ENCODE measurements at places on chromosomes 13 and 19.

DNA sequence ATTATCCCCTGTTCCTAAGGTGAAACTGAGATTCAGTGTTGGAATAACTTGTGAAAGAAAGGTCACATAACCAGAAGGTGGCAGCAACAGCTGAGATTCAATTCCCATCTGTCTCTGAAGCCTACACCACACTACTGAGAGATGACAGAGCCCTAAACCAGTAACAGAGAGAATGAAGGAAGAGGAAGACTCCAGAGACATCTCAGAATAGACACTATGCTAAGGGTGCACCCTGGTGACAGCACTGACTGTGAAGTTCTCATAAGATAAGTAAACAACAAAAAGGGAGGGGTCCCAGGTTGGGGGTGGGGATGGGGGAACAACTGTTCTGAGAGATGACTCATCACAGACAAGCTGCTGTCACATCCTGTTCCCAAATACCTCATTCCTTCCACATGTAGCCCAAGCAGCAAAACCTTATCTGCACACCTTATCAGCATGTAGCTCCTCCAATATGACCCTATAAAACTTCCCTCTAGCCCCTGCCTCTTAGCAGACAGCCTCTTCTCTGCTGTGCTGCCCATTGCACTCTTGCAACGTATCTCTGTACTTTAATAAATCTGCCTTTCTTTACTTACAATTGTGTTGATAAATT is 46.5 kb downstream of the UTP14C start:
- no peak for DNase-seq

GRCh38 chr19:42424712-42425131 is 2.5 kb downstream of the LIPE start:
- DNase-seq, result no peak

GRCh38 chr13:30496147-30496546 is 30.4 kb upstream of the HMGB1 start:
- no peak for DNase-seq

DNA sequence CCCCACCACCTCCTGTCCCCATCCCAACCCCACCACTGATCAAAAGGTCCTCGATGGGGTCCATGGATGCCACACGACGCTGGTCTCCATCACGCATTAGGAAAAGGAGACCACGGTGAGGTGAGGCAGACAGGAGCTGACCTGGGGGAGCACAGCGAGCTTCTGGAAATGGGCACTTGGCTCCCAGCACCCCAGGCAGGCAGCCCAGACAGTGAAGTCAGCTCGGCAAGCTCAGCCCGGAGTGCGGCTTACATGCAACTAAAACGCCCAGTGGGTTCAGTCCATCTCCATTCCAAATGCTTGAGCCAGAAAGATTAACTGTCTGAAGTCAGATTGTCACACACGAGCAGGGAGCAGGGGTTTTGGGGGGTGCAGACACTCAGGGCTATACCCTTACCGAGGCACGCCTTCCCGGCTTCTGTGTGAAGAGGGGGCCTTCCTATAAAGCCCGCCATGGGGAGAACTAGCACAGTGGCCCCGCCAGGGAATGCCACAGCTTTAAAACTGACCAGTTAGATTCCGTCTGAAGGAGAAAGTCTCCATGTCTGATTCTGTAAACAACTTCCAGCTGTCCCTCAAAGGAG is 79.4 kb downstream of the SPACA7 start:
- DNase-seq, result no peak

- DNase-seq, result no peak
Observed at GRCh38 chr13:91493442-91493841, 95.0 kb downstream of the GPC5 start.
